ENCODE measurements at places on chromosomes 4 and X. TPM values are rescaled to one million over a fixed set of nuclear protein-coding genes. Genes with fewer than 3 reads are reported as not detected.

- peak; percentile 35 for DNase-seq
These were observed 304.7 kb upstream of the GATB start for GRCh38 chr4:152065545-152065944.

GRCh38 chrX:122269243-122269781, 914.8 kb upstream of the GRIA3 start:
- DNase-seq: no peak

DNA sequence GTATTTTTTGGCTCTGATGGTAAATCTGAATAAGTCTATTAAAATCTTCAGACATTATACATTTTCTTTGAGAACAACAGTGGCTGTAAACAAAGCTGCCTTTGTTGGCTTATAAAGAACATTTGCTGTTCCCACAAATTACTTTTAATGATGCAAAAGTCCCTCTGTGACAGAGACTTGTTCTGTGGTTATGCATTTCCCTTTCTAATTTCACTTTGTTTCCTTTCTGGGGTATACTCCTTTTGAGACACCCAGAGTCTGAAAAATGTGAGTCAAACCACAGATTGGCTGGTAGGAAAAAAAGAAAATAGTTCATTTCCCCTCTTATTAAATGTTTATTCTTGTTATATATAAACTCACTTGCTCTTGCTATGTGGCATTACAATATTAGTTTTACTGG, 402.4 kb downstream of the PACRGL start:
- DNase-seq: no peak

DNA sequence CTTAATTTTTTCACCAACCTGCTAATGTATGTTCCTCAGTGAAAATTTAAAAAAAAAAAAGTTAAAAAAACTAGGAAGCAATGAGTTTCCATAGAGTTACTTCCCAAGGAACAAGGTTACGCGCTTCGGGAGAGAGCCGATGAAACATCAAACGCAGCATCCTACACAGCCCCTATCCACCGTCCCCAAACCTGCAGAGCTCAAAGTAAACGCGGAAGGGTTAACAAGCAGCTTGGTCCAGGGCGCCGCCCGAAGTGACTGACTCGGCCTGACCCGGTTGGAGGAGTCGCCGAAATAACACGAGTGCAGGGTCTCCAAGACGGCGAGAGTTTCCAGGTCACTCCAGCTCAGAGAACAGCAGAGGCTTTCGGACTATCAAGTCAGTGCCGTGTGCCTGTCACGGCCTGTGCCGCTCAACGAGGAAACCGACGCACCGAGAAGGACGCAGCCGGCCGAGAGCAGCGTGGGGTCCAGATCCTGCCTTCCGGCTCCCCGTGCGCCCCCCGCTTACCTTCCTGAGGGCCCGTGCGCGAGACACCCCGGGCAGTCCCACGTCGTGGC, 512 bp downstream of the NOP14 start:
- peak; percentile 63 for DNase-seq

DNA sequence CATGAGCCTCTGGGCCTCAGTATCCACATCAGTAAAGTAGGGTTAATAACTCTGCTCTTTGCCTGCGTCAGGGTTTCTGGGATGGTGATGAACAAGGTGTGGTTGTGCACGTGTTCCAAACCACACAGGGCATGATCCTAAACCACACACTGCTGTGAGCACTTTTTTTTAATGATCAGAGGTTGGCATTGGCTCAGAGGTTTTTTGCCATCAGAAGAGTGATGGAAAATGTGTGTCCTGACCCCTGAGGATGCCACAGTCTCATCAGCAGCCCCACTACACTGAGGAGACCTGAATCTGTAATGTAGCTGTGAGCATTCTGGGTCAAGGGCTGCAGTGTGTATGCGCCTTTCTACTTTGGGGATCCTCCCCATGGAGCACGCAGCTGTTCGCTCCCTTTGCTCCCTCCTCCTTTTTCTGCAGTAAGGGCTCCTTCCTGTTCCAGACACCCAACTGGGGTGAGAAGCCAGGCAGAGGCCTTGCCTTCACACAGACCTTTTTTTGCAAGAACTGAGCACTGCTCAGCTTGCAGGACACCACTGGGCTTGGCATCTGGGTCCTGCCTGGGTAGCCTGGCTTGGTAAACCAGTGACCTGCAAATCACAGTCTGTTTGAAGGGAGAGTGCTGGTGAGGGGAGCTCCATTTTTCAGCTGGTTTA, 87.5 kb downstream of the MAMLD1 start:
- peak; percentile 46 for DNase-seq

GRCh38 chr4:145511913-145512522, 30.4 kb downstream of the SMAD1 start:
- no peak for DNase-seq

The F8 gene
- 5.4 TPM for total RNA-seq

Data from activated CD4-positive, alpha-beta T cell treated with anti-CD3 and anti-CD28 coated beads for 36 hours (primary cell).